Frontal cortex (tissue), 4 donors: ENCODE measurements at places on chromosomes 6 and 20. TPM values are rescaled to one million over a fixed set of nuclear protein-coding genes. Genes with fewer than 3 reads are reported as not detected.

DNA sequence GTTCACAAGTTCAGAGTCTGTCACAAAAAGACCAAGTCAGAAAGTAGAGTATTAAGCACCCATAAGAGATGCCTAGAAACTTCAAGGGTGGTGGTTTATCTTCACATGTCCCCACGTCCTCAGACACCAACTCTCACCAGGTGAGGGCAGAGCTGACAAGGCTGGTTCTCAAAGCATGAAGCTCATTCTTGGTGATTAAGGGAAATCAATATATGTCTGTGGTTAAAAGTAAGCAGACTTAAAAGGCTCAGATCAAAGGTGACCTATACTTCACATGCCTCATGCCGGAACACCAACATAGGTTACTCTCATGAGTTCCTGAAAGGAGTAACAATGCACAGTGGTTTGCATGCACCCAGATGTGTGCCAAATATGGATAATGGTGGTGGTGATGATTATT lies 27.0 kb downstream of the IL17A start:
- DNase-seq = no peak

Gene RAET1L
- not detected for total RNA-seq

DNA sequence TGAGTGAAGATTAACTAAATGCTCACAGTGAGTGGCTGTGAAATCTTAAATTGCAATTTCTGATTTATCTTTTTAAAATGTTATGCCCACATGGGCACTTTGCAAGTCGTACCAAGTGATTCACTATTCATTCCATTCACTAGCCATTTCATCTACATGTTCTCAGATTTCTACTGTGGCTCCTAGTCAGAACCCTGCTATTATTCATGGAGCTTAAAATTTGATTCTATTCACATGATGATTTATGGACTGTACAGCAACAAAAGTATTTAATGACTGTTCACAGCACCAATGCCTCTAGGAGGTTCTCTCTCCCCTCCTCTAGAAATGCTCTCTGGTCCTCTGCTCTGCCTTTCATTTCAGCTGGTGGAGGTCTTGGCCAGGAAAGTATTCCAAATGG lies 133.5 kb upstream of the MAP3K7 start:
- no peak for DNase-seq

DNA sequence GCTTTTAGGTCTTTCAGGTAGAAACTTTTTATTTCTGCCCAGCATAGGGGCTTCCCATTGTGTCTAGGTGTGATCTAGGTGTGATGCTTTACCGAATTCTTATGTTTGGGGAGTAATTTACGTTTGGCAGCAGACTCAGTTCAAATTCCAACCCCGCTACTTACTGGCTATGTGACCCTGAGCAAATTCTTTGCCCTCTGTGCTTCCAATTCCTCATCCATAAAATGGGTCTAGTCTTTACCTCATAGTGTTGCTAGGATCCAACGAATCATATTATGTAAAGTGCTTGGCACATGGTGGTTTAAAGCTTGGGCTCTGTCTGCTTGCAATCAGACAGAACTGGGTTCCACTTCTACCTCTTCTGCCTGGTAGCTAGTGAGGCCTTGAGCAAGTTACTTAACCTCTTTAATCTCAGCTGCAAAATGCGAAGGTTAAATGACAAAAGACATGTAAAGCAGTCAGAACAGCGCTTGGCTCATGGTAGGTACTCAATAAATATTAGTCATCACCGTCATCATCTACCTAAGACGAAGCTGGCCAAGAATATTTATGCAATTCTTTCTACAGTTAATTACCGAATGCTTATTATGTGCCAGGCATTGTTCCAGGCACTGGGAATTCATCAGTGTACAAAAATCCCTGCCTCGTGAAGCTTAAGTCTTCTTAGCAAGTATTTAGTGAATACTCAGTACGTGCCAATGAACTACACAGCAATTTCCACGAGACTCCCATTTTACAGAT lies 1.0 kb downstream of the NSFL1C start:
- no peak for DNase-seq

Gene FKBP5
- total RNA-seq = 3.3 TPM

- DNase-seq = no peak
Measured at GRCh38 chr20:19720991-19721390, 37.1 kb upstream of the RIN2 start.

- DNase-seq = no peak
Measured at GRCh38 chr6:1904466-1904799, 294.7 kb downstream of the FOXC1 start.

DNA sequence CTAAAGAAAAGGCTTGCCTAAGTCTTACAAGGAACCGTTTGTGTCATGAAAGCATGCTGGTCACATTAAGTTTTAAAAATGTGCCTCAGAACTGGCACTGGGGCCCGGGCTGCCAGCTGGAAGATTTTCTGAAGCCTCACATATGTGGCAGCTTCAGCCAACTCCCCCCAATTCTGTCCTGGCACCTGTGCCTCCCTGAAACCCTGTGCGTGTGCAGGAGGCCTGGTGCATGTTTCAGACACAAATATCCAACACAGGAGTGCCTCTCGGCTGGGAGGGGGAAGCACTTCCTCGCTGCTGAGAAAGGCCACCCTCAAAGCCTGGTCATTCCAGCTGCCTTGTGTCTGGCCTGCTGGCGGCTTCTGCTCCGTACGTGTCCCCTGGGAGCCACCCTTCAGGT lies 188.5 kb upstream of the SNX9 start:
- DNase-seq = no peak

Gene EYS
- 2.0 TPM for total RNA-seq

Gene COX4I2
- total RNA-seq = 1.2 TPM

Gene MYO6
- total RNA-seq = 14.7 TPM

DNA sequence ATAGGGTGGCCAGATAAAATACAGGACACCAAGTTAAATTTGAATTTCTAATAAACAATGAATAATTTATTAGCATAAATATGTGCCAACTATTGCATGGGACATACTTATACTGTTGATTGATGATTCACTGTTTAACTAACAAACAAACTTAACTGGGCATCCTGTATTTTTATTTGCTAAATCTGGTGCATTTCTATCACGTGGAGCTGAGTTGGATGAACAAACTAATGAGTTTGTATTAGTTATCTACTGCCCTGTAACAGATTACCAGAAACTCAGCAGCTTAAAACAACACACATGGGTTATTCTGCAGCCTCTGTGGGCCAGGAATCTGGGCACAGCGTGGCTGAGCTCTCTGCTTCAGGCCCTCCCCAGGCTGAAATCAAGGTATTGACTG lies 28.2 kb upstream of the PMEPA1 start:
- no peak for DNase-seq

DNA sequence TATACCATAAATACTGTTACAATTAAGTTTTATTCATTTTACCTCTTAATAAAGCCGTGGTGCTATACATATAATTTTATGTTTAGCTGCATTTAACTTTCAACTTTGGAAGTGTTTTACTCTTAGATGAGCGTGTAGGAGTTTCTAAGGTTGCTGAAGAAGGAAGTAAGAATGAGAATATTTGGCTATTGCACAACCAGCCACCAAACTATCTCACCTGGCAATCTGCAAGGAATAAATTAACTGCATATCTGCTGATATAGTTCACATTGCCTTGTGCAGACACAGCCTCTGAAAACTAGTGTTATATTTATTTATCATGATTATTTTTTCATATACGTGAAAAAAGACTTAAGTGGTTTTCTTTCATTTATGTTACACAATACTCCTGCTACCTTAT lies 230.4 kb downstream of the PLCB1 start:
- no peak for DNase-seq

Gene MGME1
- total RNA-seq = 7.3 TPM

Gene POU5F1
- not detected for total RNA-seq

GRCh38 chr6:123089226-123089625 lies 93.2 kb downstream of the CLVS2 start:
- DNase-seq = no peak

DNA sequence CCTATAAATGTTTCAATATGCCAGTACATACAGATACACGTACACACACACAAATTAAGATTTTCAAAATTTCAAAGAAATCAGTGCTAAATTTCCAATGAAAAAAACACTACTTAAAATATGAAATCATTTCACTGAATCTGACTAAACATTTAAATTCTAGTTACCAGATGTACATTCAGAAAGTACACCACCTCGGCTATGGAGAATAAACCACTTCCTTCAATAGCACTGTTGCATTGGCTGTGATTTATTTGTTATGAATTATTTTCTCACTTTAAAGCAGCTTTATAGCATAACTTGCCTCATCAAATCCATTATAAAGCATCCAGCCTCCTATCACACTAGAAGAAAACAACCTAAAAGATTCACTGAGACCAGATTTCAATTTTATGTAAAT lies 36.6 kb downstream of the HBS1L start:
- no peak for DNase-seq

DNA sequence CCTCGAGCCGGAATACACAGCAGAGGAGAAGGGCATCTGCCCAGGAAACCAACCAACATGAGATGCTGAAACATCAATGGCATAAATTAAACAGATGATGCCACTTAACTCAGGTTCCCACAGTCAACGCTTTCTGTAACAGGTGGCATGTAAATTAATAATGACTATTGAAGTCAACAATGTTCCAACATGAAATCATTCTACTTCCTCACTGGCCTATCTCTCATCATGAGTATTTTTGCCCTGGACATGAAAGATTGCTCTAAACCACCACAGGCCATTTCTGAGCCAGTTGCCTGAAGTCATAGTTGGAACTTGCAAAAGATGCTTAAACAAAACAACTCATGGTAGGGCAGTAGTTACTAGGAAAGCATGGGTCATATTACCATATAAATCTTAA lies 397.9 kb upstream of the JARID2 start:
- DNase-seq = no peak

DNA sequence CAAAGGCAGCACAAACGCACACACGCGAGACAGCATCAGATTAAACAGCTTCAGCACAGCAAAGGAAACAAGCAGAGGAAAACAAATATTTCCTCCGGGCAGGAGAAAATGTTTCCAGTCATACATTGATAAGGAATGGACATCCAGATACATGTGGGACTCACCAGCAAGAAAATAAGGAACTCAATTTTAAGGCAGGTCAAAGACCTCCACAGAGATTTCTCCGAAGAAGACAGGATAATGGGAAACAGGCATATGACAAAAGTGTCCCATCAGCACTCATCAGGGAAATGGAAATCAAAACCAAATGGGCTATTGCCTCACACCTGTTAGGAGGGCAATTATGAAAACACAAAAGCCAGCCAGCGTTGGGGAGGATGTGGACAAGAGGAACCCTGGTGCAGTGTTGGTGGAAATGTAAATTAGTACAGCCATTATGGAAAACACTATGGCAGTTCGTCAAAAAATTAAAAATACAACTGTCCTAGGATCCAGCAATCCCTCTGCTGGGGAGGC lies 9.7 kb upstream of the SLCO4A1 start:
- no peak for DNase-seq

Gene RAET1E
- not detected for total RNA-seq

- DNase-seq = no peak
Measured at GRCh38 chr6:40896696-40897095, 142.3 kb downstream of the UNC5CL start.

DNA sequence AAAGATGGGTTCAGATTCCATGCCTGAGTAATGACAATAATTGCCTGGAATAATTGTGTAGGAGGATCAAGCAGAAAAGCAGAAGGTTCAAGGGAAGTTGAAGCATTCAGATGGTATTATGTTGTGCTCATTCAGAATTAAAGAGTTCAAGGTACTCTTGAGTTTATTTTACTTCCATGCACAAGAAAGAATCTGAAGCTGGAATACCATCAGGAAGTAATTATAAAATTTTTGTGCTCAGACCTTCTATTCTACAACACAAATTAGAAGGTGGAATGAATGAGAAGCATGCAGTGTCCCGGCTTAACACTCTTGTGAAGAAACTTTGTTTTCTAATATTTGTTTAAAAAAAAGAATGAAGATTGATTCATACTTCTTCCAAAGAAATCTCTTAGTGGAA lies 139.4 kb upstream of the ENPP5 start:
- DNase-seq = no peak

GRCh38 chr20:40809361-40809760 lies 120.3 kb upstream of the MAFB start:
- no peak for DNase-seq

DNA sequence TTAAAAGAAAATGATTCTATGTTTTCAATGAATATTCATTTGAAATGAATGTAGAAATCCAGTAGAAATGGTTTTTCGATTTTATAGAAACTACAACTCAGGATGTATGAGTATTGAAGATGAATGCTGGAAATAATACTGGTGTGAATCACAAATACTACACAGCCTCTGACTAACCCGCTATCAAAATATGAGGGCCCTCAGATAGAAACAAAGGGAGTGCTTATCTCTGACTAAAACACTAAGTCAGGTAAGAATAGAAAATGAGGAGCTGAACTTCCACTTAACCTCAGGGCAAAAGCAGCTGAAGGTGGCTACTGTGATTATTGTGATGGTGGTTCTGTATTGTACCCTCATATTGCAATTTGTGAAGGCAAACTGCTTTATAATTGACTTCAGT lies 220.9 kb upstream of the RNF217 start:
- DNase-seq = no peak

Gene PLEKHG1
- 9.0 TPM for total RNA-seq

Gene HLA-DQB1
- total RNA-seq = 0.41 TPM

DNA sequence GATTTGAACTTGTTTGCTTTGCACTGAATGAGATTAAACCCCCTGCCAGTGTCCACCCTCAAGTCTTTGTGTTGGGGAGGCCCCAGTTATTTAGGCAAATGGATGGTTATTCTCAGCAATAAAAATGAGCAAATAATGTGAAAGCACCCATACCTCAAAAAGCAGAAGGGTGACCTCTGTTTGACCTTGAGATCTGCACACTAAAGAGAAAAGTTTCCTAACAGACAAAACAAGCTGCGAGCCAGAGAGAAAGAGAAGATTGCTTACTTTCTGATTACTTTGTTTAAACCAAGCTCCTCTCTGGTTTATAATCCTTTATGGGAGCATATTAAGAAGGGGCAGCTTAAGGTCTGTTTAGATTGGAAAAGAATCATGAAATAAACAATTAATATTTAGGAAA lies 30.4 kb upstream of the TRERF1 start:
- no peak for DNase-seq

Gene DYNLRB1
- total RNA-seq = 50.1 TPM

Gene MAS1
- 0.82 TPM for total RNA-seq

- DNase-seq = peak; percentile 12
Measured at GRCh38 chr6:165184192-165184979, 125.0 kb downstream of the C6orf118 start.

Gene SNAP25
- total RNA-seq = 140 TPM

- DNase-seq = peak; percentile 43
Measured at GRCh38 chr20:37534401-37535157, 6.9 kb upstream of the BLCAP start.
